SJSA1 (cell line): ENCODE measurements at places on chromosomes 2 and 18. TPM values are rescaled to one million over a fixed set of nuclear protein-coding genes. Genes with fewer than 3 reads are reported as not detected.

The PARD3B gene
- total RNA-seq = 8.3 and 10.6 TPM in 2 replicates

DNA sequence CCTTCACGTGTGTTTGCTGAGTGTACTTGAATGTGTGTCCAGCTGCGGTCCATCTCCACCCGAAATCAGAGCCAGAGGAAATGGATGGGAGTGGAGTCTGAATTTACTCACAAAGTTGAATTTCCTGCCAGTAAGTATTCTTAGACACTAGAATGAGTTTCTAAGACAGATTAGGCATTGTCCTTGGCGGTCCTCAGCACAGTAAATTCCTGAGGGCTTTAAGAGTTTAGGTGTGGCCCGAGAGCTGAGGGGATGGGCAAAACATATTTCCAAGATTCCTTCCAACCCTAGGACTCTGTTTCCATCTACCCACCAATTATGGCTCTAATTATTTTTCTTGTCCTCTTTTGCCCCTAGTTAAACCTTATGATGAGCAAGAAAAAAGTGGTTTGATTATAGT is 90.3 kb upstream of the PHLPP1 start:
- no peaks in the 10 kb centered on the region for H3K27me3 ChIP-seq
- H3K4me3 ChIP-seq = no peak overlapping the region
- H3K4me1 ChIP-seq = peaks cover 8% of the 10 kb centered on the region
- no peak overlapping the region for H3K27ac ChIP-seq
- peak; percentile 11 for DNase-seq
- H3K36me3 ChIP-seq = no peaks in the 10 kb centered on the region

The OSR1 gene
- 1.9 and 2.2 TPM in 2 replicates for total RNA-seq

The COL6A3 gene
- 160 and 243 TPM in 2 replicates for total RNA-seq

GRCh38 chr2:159711562-159712142 is 654 bp upstream of the MARCHF7 start:
- DNase-seq = no peak
- H3K36me3 ChIP-seq = peaks cover 36% of the 10 kb centered on the region
- H3K27ac ChIP-seq = peak overlapping the region; percentile 93
- H3K4me3 ChIP-seq = peak overlapping the region; percentile 83
- H3K27me3 ChIP-seq = no peaks in the 10 kb centered on the region

The ALLC gene
- total RNA-seq = not detected in 2 replicates

The NFATC1 gene
- 2.2 and 3.4 TPM in 2 replicates for total RNA-seq

DNA sequence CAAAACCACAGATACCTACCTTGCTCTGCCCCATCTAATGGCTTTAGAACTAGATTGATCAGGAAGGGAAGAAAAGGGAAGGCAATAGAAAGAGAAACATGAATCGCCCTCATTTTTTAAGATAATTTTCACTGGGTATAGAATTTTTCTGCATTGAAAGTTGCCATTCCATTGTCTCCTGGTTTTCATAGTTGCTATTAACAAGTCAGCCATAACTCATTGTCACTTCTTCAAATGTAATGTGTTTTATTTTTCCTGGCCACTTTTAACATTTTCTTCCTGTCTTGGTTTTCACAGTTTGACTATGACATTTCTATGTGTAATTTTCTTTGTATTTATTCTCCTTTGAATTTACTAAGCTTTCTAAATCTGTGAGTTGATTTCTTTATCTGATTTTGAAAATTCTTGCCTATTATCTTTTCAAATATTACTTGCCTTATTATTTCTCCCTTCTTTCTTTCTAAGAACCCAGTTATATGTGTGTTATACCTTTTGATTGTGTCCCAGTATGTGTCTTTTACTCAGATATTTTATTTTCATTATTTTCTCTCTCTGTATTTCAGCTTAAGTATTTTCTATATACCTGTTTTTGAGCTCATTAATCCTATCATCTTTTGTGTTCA is 85.5 kb upstream of the GLI2 start:
- no peak for DNase-seq
- no peak overlapping the region for H3K27ac ChIP-seq
- H3K4me3 ChIP-seq = no peak overlapping the region
- no peaks in the 10 kb centered on the region for H3K36me3 ChIP-seq
- no peaks in the 10 kb centered on the region for H3K4me1 ChIP-seq
- H3K27me3 ChIP-seq = no peaks in the 10 kb centered on the region

The PJVK gene
- 0.03 and 0.08 TPM in 2 replicates for total RNA-seq

- H3K4me3 ChIP-seq = peak overlapping the region; percentile 20
- H3K27ac ChIP-seq = peak overlapping the region; percentile 76
- H3K36me3 ChIP-seq = peaks cover 20% of the 10 kb centered on the region
Measured at GRCh38 chr2:241009601-241010530, 11.4 kb downstream of the SNED1 start.

The C2orf78 gene
- total RNA-seq = 0.03 TPM in 1 of 2 replicates, not detected in the other

The CUL3 gene
- 92.3 and 94.7 TPM in 2 replicates for total RNA-seq

- H3K27me3 ChIP-seq = no peaks in the 10 kb centered on the region
- H3K4me3 ChIP-seq = peak overlapping the region; percentile 30
- DNase-seq = no peak
- H3K4me1 ChIP-seq = no peaks in the 10 kb centered on the region; the same call in 1 of the 2 replicates
Measured at GRCh38 chr2:154455866-154456265, 242.6 kb upstream of the KCNJ3 start.

The ABCG8 gene
- total RNA-seq = not detected in 2 replicates

GRCh38 chr2:80926168-80926567 is 621.6 kb upstream of the LRRTM1 start:
- H3K27ac ChIP-seq = no peak overlapping the region
- no peak for DNase-seq
- H3K4me3 ChIP-seq = no peak overlapping the region
- no peaks in the 10 kb centered on the region for H3K4me1 ChIP-seq
- no peaks in the 10 kb centered on the region for H3K27me3 ChIP-seq

- H3K27me3 ChIP-seq = no peaks in the 10 kb centered on the region
- no peak overlapping the region for H3K4me3 ChIP-seq
- peak overlapping the region; percentile 11; the same call in 1 of the 2 replicates for H3K27ac ChIP-seq
- H3K36me3 ChIP-seq = peaks cover 79% of the 10 kb centered on the region
Measured at GRCh38 chr18:23528580-23529472, 25.5 kb downstream of the RMC1 start.

The INPP5D gene
- 2.6 and 13.3 TPM in 2 replicates for total RNA-seq

The ANKRD29 gene
- 0.34 TPM in 1 of 2 replicates, not detected in the other for total RNA-seq

The CXCR1 gene
- not detected in 2 replicates for total RNA-seq

The COL4A4 gene
- not detected in 2 replicates for total RNA-seq

The FAM228B gene
- 4.4 and 5.1 TPM in 2 replicates for total RNA-seq

The PLGLB1 gene
- total RNA-seq = 0.56 TPM in 1 of 2 replicates, not detected in the other

DNA sequence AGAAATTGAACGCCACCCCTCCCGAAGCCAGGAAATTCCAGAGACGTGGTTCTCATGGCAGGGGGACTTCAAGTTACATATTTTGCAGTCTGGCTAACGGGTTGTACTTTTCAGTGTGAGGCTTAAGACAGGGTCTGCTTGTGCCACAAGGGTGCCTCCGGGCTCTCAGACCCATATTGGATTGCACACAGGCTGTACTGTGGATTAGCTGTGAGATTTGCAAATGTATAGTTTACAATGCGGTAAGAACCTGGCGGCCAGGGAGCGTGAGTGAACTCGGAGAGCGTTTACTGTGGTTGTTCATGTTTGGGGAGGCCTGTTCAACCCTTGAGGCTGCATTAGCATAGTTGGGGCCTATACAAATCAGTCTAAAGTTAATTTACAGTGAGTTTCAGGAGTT is 143.9 kb upstream of the SIX2 start:
- H3K36me3 ChIP-seq = no peaks in the 10 kb centered on the region
- H3K27ac ChIP-seq = no peak overlapping the region
- H3K4me1 ChIP-seq = no peaks in the 10 kb centered on the region
- H3K27me3 ChIP-seq = no peaks in the 10 kb centered on the region
- DNase-seq = no peak
- H3K4me3 ChIP-seq = no peak overlapping the region

DNA sequence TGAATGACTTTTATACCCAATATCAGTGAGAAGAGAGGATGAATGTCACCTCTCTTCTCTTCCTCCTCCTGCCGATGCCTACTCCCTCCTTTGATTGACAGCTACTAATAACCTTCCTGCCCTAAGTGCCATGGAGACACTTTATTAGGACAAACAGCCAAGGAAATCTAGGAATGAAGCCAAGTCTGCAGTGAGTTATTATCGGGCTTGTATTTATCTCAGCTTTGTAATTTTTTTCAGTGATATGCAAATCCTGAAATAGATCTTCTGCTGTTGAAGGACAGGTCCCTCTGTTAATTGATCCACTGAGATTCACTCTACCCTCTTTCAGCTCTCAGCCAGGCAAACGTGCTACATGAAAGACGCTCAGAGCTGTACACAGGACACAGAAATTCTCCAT is 686.7 kb downstream of the TMEM182 start:
- H3K27me3 ChIP-seq = no peaks in the 10 kb centered on the region
- H3K36me3 ChIP-seq = no peaks in the 10 kb centered on the region
- no peaks in the 10 kb centered on the region for H3K4me1 ChIP-seq

DNA sequence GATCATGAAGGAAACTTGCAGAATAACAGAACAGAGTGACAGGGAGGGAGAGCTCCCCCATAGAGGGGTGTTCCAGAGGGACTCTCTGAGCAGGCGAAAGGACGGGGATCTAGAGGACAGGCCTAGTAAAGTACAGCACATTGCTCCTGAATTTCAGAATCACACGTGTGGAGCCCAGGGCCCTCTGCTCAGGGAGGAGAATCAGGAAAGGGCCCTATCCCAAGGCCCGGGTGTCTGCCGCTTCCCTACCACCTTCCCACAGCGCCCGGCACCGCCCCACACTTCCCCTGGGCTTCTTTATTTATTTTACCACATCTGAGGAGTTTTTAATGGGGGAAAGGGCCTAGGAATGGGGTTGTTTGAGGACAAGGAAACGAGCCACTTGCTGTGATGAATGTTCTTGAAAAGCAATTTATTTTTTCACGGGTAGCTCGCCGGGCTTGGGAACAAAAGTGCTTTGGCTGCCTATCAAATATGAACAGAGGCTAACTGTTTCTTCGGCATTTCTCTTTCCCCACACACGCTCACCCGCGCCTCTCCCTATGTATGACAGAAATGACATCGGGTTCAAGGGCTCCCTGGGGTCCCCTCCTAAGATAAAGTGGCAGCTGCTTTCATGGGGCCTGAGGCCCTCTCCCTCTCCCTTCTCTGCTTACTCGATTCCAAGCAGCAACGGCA is 79.3 kb upstream of the GLI2 start:
- no peak overlapping the region for H3K27ac ChIP-seq
- peak; percentile 17 for DNase-seq
- H3K36me3 ChIP-seq = no peaks in the 10 kb centered on the region
- no peak overlapping the region for H3K4me3 ChIP-seq
- no peaks in the 10 kb centered on the region for H3K4me1 ChIP-seq
- H3K27me3 ChIP-seq = no peaks in the 10 kb centered on the region; the same call in 1 of the 2 replicates

DNA sequence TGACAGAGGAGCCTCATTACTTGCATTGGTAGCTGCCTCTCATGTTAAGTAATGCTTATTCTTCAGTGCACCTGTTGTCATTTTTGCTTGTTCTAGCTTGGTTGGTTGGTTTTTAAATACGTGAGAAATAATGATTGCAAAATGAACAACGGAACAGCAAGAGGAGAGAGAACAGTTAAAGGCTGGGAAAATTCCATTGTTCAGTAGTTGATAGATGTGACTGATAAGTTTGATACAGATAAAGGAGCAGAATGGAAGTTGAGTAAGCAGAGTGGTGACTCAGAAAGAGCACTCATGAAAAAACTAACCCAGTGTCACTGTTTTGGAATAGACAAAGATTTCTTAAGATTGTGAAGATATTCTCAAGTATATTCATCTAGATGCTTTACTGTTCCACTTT is 50.5 kb downstream of the MTA3 start:
- no peak overlapping the region for H3K4me3 ChIP-seq
- H3K27ac ChIP-seq = no peak overlapping the region
- H3K27me3 ChIP-seq = no peaks in the 10 kb centered on the region
- H3K4me1 ChIP-seq = peaks cover 9% of the 10 kb centered on the region
- peaks cover 5% of the 10 kb centered on the region; the same call in 1 of the 2 replicates for H3K36me3 ChIP-seq
- no peak for DNase-seq

DNA sequence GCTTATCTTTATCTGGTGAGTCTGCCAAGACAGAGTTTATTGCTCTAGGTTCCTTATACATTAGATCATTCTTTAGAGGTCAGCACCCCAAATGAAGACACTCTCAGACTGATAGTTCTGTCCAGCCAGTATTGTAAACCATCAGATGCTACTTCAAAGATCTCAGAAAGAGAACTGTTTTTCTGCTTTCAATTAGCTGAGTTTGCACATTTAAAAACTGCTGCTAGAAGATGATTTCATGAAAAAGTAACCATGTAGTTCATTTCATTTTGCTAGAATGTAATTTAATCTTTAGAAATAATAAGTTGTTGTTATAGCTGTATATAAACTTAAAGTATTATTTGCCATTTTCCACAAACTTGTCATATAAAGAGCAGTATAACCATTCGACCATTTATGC is 344.5 kb upstream of the ATP5MC3 start:
- H3K36me3 ChIP-seq = no peaks in the 10 kb centered on the region
- H3K4me3 ChIP-seq = no peak overlapping the region
- no peak overlapping the region for H3K27ac ChIP-seq
- no peaks in the 10 kb centered on the region for H3K27me3 ChIP-seq
- H3K4me1 ChIP-seq = no peaks in the 10 kb centered on the region

The FAP gene
- 21.1 and 35.6 TPM in 2 replicates for total RNA-seq

The ACOXL gene
- not detected in 2 replicates for total RNA-seq

The PSD4 gene
- total RNA-seq = 1.7 and 3.2 TPM in 2 replicates

DNA sequence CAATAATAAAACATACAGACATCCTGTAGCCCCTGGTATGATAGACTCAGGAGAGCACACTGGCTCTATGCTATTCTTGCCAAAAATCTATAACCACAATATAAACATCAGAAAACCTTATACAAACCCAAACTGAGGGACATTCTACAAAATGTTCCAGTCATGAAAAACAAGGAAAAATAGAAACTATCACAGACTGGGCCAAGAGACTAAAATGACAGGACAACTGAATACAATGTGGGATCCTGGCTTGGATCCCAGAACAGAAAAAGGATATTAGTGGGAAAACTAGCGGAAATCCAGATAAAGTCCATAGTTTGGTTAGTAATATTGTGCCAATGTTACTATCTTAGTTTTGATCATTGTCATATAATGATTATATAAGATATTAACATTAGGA is 29.6 kb upstream of the EPAS1 start:
- no peak overlapping the region for H3K27ac ChIP-seq
- no peaks in the 10 kb centered on the region for H3K36me3 ChIP-seq
- DNase-seq = no peak

The REG3G gene
- not detected in 2 replicates for total RNA-seq

DNA sequence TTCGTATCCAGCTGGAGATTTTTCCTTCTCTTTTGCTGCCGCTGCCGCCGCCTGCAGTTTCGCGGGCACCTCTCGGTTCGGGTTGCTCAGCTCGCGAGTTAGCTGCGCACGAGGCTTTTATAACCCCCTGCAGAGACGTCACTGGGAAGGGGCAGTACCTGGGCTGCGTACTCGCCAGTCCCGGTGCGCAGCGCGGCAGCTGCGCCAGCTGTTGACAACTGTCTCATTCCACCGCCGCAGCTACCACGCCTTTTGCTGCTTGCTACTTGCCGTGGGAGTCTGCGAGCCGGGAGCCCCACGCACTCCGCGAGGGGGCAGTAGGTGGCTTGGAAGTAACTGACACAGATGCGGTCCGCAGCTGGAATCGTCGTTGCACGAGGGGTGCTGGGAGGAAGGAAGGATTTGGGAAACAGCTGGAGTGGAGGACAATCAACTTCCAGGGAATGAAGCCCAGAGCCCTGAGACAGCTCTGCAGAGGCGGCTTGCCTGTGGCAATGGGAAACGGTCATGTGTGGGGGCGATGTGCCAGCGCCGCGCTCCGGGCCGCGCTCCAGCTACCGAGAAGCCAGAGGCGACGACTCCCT is at the start of gene TACR1:
Gene TACR1 (minus strand): TSS at position 93 of the 584 bp plus-strand sequence. CDS start 586 bp downstream, outside the sequence.
- H3K27ac ChIP-seq = no peak within 1 kb of the TSS
- H3K4me3 ChIP-seq = peak within 1 kb of the TSS; percentile 37
- H3K36me3 ChIP-seq = no peaks in the 10 kb centered on the region
- peaks cover 19% of the 10 kb centered on the region; the same call in 1 of the 2 replicates for H3K27me3 ChIP-seq

The TCF23 gene
- not detected in 2 replicates for total RNA-seq
